Activated naive CD4-positive, alpha-beta T cell treated with anti-CD3 and anti-CD28 coated beads, Interleukin-2, amount 10 ng/mL, durations not matched to agents 7 days and 5 days (primary cell): ENCODE measurements at places on chromosomes 16 and 17.

DNA sequence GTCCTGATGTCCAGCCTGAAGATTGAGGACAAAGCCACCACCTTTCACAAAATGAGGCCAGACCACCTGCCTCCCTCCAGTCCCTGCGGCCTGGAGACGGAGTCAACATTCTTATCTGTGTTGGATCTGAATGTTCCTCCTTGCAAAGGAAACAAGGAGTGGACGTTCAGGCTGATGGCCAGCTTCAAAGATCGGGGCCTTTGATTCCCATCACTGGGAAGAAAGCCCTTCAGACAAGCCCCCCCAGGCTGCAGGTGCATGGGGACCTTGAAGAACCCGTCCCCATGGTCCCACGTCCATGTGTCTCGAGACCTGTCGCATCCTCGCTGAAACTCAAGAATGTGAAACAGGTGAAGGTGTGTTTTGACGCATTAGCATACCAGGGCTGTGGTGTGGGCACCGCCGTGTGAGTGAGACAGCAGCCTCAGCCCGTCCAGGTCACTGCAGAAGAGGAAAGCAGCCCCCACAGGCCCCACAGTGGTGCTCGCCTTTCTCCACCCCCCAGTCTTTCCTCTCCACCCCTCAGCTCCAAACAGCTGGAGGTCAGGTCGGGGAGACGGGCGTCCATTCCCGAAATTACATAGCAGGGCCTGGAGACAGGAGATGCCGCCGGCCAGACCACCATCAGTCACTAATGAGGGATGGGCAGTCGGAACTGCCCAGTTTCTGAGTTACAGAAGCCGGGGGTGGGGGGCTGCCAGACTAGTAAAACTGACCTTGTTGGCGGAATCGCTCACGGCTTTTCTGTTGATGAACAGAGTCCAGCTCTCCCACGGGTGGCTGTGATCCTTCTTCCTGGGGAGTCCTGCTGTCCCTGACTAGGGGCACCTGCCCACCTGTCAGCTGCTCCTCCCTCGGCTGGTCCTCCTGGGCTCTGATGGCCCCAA is 877 bp upstream of the CSNK1D start:
- H3K27me3 ChIP-seq: peaks cover 44% of the 10 kb centered on the region
- peaks cover 34% of the 10 kb centered on the region for H3K4me1 ChIP-seq
- no peak for DNase-seq
- H3K4me3 ChIP-seq: no peak overlapping the region
- peak overlapping the region; percentile 74 for H3K27ac ChIP-seq

DNA sequence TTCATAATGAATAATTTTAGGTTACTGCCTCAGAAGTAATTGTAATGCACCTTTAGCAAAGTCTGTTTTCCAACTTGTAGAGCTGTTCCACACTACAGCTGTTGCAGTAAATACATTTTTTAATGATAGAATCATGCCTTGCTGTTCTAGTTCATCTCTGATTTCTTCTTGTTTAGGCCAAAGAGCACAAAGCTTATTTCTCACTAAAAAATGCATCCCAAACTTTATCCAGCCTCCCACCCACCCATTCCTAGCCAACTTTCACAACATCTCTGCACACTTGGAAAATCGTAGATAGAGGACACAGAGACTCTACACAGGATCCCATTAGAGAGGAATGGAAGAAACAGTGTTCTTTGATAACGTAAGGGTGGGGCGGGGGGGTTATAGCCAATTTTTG is 252.2 kb upstream of the DYNLRB2 start:
- no peaks in the 10 kb centered on the region for H3K4me1 ChIP-seq
- H3K27ac ChIP-seq: peak overlapping the region; percentile 39
- no peak overlapping the region for H3K4me3 ChIP-seq
- no peaks in the 10 kb centered on the region for H3K27me3 ChIP-seq
- DNase-seq: no peak

- H3K4me1 ChIP-seq: peaks cover under 1% of the 10 kb centered on the region
- H3K27me3 ChIP-seq: no peaks in the 10 kb centered on the region
- no peaks in the 10 kb centered on the region for H3K36me3 ChIP-seq
These were observed 12.6 kb upstream of the ASGR1 start for GRCh38 chr17:7191571-7192270.

GRCh38 chr16:83110269-83110668 is 483.5 kb downstream of the CDH13 start:
- H3K4me1 ChIP-seq: no peaks in the 10 kb centered on the region
- H3K36me3 ChIP-seq: no peaks in the 10 kb centered on the region
- DNase-seq: no peak
- H3K27ac ChIP-seq: no peak overlapping the region

GRCh38 chr16:1984347-1985225 is 593 bp downstream of the GFER start:
- peaks cover 13% of the 10 kb centered on the region for H3K36me3 ChIP-seq
- H3K27me3 ChIP-seq: peaks cover 82% of the 10 kb centered on the region
- no peak for DNase-seq
- H3K27ac ChIP-seq: peak overlapping the region; percentile 71
- H3K4me3 ChIP-seq: peak overlapping the region; percentile 80
- peaks cover 28% of the 10 kb centered on the region for H3K4me1 ChIP-seq

DNA sequence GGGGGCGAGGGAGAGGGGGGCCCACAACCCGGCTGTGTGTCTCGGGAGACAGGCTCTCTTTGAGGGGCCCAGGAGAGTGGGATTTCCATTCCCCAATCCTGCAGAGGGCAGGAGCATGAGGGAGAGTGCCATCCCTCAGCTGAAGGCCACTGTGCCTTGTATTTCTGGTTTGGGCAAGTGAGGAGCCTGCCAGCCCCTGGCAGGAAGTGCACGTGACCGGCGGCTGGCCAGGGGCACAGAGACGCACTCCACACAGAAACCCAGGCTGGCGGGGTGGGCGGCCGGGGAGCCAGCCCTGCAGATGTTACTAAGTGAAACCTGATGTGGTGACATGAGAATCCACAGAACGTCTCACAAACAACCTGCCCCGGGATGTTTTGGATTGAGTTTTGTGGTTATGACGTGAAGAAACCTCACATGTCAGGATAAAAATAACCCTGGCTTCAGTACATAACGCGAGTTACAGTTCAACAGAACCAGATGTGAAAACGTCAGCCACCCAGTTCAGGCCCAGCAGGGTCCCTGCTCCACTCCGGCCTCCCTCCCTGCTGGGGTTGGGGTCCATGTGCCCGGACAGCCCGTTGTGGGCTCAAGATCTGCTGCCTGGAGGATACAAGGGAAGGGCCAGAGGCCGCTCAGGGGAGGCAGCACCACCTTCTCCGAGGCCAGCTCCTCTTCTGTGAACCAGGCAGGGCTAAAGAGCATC is 51.7 kb upstream of the MTSS2 start:
- DNase-seq: peak; percentile 93
- H3K4me1 ChIP-seq: peaks cover 89% of the 10 kb centered on the region
- peak overlapping the region; percentile 79 for H3K4me3 ChIP-seq
- peak overlapping the region; percentile 100 for H3K27ac ChIP-seq
- H3K36me3 ChIP-seq: peaks cover 43% of the 10 kb centered on the region

- H3K27me3 ChIP-seq: peaks cover 13% of the 10 kb centered on the region
- peak overlapping the region; percentile 97 for H3K27ac ChIP-seq
- H3K4me3 ChIP-seq: peak overlapping the region; percentile 83
- peaks cover 33% of the 10 kb centered on the region for H3K36me3 ChIP-seq
- H3K4me1 ChIP-seq: peaks cover 68% of the 10 kb centered on the region
- DNase-seq: peak; percentile 35
These were observed 2.7 kb downstream of the SOCS3 start for GRCh38 chr17:78357177-78357586.

GRCh38 chr17:6510321-6510977 is 45.9 kb downstream of the PITPNM3 start:
- H3K4me1 ChIP-seq: no peaks in the 10 kb centered on the region
- H3K4me3 ChIP-seq: no peak overlapping the region
- no peaks in the 10 kb centered on the region for H3K36me3 ChIP-seq
- no peak for DNase-seq

GRCh38 chr16:30447512-30448226 is 2.0 kb upstream of the SEPHS2 start:
- peaks cover 25% of the 10 kb centered on the region for H3K36me3 ChIP-seq
- H3K4me1 ChIP-seq: peaks cover 67% of the 10 kb centered on the region
- no peak for DNase-seq
- no peaks in the 10 kb centered on the region for H3K27me3 ChIP-seq

DNA sequence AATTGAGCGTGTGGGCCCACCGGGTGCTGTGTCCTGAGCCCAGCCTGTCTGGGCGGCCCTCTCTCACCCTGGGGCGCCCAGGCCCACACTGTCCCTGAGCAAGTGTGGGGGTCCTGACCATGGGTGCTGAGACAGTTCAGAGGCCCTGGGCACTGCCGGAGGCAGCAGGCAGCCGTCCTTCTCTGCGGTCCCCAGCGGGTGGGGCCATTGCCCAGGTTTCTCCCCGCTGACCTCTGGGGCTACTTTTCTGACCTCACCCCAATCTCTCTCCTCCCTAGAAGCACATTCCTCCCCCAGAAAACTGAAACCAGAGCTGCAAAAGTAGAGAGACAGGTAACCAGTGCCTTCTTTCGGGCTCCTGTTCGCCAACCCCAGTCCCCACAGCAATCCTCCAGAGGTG is 36.0 kb upstream of the PVALEF start:
- H3K4me1 ChIP-seq: no peaks in the 10 kb centered on the region
- H3K4me3 ChIP-seq: no peak overlapping the region
- H3K27ac ChIP-seq: no peak overlapping the region
- H3K36me3 ChIP-seq: no peaks in the 10 kb centered on the region
- DNase-seq: no peak
- H3K27me3 ChIP-seq: no peaks in the 10 kb centered on the region

DNA sequence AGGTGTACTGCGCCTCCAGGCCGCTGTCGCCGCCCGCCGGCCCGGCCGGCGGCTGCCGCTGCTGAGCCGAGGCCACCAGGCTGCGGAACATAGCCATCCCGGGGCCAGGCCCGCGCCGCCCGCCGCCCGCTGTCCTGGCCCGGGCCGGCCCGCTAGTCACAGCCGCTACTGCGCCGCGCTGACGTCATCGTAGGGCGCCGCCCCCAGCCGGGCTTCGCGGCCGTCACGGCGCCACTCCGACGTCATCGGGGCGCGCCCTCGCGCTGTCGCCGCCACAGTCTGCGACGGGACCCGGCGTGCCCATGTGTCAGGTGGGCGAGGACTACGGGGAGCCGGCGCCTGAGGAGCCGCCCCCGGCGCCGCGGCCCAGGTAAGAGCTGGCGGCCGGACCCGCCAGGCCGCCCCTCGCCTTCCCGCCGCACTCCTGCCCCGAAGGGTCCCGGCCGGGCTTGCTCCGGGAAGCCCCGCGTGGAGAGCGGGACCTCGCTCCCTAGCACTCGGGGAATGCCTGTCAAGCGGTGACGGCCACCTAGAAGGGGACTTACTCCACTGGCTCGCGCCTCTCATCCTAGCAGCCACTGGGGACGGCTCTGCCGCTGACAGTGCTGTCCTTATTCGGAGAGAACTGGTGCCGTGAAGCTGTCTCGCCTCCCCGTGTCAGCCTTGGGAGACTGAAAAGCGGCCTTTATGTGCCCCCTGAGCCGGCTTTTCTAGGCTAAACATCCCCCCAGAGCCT is at the start of the genes CTU2 and RNF166:
TSS of gene CTU2 (plus strand) at position 275 of the 736 bp plus-strand sequence. CDS start at position 303, 28 bp downstream.
TSS of gene RNF166 (minus strand) at position 180 of the 736 bp plus-strand sequence. CDS start at position 97, 83 bp downstream.
- peaks cover 33% of the 10 kb centered on the region for H3K4me1 ChIP-seq
- H3K27me3 ChIP-seq: no peaks in the 10 kb centered on the region
- peak within 1 kb of the TSS; percentile 94 for H3K4me3 ChIP-seq
- DNase-seq: peak; percentile 94

GRCh38 chr16:76464955-76465620 is 187.9 kb downstream of the CNTNAP4 start:
- no peaks in the 10 kb centered on the region for H3K27me3 ChIP-seq
- no peak overlapping the region for H3K27ac ChIP-seq
- no peak overlapping the region for H3K4me3 ChIP-seq
- H3K4me1 ChIP-seq: no peaks in the 10 kb centered on the region

DNA sequence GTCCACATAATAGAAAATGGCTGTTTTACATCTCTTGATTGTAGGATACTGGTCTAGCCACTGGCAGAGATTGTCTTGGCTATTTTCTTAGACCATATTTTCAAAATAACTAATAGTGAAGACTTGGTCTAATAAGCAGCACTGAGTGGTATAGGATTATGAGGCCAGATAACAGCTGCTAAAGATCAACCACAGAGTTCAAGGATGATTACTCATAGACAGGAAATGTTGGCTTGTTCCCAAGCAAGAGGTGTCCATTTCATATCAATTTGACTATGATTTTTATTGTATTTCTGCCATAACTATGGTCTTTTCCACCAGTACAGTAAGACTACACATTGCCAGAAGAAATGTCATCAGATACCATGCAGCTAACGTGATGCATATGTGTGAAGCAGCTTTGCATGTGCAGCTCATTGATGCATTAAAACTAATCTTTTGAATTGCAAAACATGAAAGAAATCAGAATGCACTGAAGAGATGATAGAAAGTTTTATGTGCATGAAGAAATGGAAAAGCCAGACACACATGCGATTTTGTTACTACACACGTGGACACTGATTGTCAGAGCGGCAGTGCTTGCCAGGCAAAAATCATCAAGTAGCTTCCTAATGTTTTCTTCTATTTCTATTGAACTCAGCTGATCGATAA is 693.3 kb downstream of the CDH11 start:
- no peak overlapping the region for H3K27ac ChIP-seq
- H3K4me1 ChIP-seq: no peaks in the 10 kb centered on the region
- no peak overlapping the region for H3K4me3 ChIP-seq
- H3K27me3 ChIP-seq: no peaks in the 10 kb centered on the region
- H3K36me3 ChIP-seq: no peaks in the 10 kb centered on the region
- no peak for DNase-seq

DNA sequence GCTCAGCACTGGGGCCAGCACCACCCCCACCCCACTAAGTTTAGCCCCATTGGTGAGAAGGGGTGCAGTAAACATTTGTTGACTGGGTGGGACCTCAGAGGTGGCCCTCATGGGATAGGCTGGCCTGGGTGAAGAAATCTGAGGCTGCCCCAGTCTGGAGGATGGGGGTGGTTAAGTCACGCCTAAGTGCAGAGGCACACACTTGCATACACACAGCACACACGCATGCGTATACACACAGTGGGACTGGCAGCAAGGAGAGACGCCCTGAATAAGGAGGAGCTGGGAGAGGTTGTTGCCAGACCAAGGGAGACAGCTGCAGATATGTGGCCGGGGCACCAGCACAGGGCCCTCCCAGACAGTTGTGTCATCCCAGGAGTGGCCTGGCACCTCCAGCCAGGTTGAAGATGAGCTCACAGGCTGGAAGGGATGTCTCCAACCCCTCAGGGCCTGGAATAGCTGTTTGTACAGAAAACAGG is 3.0 kb upstream of the BCAR1 start:
- H3K4me3 ChIP-seq: no peak overlapping the region
- H3K4me1 ChIP-seq: peaks cover 10% of the 10 kb centered on the region
- no peaks in the 10 kb centered on the region for H3K36me3 ChIP-seq
- H3K27me3 ChIP-seq: peaks cover 97% of the 10 kb centered on the region
- no peak for DNase-seq

- H3K36me3 ChIP-seq: no peaks in the 10 kb centered on the region
- peaks cover 2% of the 10 kb centered on the region for H3K4me1 ChIP-seq
- no peak overlapping the region for H3K4me3 ChIP-seq
These were observed 8.1 kb upstream of the NLRP1 start for GRCh38 chr17:5592382-5592781.

- H3K4me3 ChIP-seq: no peak overlapping the region
- H3K27ac ChIP-seq: no peak overlapping the region
- no peak for DNase-seq
- no peaks in the 10 kb centered on the region for H3K36me3 ChIP-seq
- no peaks in the 10 kb centered on the region for H3K27me3 ChIP-seq
- H3K4me1 ChIP-seq: no peaks in the 10 kb centered on the region
These were observed 81.7 kb downstream of the LMF1 start for GRCh38 chr16:888901-889570.

- H3K4me1 ChIP-seq: peaks cover 10% of the 10 kb centered on the region
- no peak for DNase-seq
- peaks cover 5% of the 10 kb centered on the region for H3K27me3 ChIP-seq
- no peak overlapping the region for H3K4me3 ChIP-seq
- H3K36me3 ChIP-seq: no peaks in the 10 kb centered on the region
These were observed 193.9 kb downstream of the SPECC1 start for GRCh38 chr17:20203018-20203417.
